ENCODE measurements at places on chromosomes 11 and 22. TPM values are rescaled to one million over a fixed set of nuclear protein-coding genes. Genes with fewer than 3 reads are reported as not detected.
A peak's percentile ranks its signal among the peaks of the same experiment; 100 is the strongest.

DNA sequence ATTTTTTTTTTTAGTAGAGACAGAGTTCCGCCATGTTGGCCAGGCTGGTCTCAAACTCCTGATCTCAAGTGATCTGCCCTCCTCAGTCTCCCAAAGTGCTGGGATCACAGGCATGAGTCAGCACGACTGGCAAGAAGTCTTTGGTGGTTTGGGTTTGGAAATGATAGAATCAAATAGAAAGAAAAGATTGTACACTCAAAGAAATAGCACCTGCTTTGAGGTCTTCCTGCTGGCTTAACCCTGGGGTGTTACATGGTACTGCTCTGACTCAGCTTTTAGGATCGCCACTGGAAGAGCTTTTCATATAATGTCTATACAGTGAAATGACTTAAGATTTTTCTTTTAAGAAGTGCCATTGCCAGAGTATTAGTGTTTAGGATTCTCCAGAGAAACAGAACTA lies 50.2 kb downstream of the JAM3 start:
- no peaks in the 10 kb centered on the region for H3K36me3 ChIP-seq
- peak; percentile 63 for DNase-seq
- no peak overlapping the region for H3K4me3 ChIP-seq

The C11orf16 gene
- not detected for polyA plus RNA-seq

- H3K27me3 ChIP-seq, result no peaks in the 10 kb centered on the region
- no peaks in the 10 kb centered on the region for H3K36me3 ChIP-seq
- no peak for DNase-seq
- no peak overlapping the region for H3K27ac ChIP-seq
- no peaks in the 10 kb centered on the region for H3K4me1 ChIP-seq
These were observed 1119.7 kb downstream of the BRD1 start for GRCh38 chr22:48707763-48708557.

GRCh38 chr22:41038732-41039131 lies 53.7 kb upstream of the EP300 start:
- H3K27me3 ChIP-seq, result no peaks in the 10 kb centered on the region
- H3K4me3 ChIP-seq, result no peak overlapping the region
- H3K36me3 ChIP-seq, result no peaks in the 10 kb centered on the region

DNA sequence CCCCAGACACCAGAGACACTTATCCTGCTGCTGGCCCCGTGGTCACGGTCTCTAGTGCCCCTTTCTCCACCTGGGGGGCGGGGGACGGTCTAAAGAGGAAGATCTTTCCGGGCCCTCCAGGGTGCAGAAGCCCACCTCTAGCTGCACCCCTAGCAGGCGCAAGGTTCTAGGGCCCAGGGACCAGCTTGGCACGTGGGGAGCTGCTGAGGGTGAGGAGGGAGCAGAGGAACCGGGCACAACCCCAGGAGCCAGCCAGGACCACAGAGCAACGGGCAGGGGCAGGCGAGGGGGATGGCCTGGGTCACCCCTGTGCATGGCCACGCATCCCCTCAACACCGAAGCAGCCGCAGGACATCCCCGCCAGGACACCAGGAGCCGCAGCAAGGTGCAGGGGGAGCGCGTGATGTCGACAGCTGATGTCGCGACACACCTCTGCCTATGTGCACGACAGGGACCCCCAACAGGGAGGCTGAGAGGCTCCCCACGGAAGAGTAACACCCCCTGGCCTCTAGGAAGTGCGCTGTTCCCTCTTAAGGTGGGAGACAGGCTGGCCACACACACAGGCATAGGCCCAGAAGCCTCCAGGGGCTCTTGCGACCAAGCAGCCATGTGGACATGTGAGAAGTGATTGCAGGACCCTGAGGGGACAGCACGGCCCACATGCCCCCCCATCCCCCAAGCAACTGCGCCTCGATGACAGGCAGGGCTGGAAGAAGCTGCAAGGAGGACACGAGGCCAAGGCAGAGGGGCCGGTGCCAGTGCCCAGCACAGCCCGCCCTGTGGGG lies 5.1 kb downstream of the LRFN4 start:
- H3K4me3 ChIP-seq, result no peak overlapping the region
- no peaks in the 10 kb centered on the region for H3K27me3 ChIP-seq
- H3K36me3 ChIP-seq, result peaks cover 15% of the 10 kb centered on the region

DNA sequence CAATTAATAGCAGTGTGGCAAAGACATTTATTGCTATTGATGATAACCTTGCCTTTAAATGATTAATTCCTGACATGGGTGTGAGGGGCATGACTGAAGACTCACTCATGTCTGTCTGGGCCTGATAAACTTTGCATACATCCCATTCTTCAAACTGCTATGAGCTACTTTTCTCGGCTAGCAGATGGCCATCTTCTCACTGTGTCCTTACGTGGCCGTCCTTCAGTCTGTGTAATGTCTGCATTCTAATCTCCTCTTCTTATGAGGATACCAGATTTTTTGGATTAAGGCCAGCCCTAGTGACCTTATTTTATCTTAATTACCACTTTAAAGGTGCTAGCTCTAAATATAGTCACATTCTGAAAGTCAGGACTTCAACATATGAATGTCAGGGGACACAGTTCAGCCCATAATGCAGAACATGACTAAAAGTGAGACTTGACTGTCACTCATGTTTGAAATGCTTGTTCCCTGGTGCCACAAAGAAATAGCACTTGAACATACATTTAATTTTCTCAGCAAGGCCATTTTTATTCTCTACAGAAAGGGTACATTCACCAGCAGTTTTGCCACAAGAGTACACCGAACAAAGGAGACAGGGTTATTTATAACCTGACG lies 32.3 kb downstream of the OR10A6 start:
- no peak overlapping the region for H3K27ac ChIP-seq
- H3K27me3 ChIP-seq, result no peaks in the 10 kb centered on the region
- no peaks in the 10 kb centered on the region for H3K4me1 ChIP-seq
- DNase-seq, result no peak
- H3K4me3 ChIP-seq, result no peak overlapping the region
